Dermis lymphatic vessel endothelial cell (primary cell): ENCODE measurements at places on chromosomes 12 and 14. TPM values are rescaled to one million over a fixed set of nuclear protein-coding genes. Genes with fewer than 3 reads are reported as not detected.

GPR65 gene
- total RNA-seq: 0.09 and 0.11 TPM in 2 replicates

NGB gene
- total RNA-seq: not detected in 2 replicates

STYK1 gene
- total RNA-seq: 2.7 and 7.8 TPM in 2 replicates

KCNJ8 gene
- total RNA-seq: under 0.01 and 0.09 TPM in 2 replicates

FBXO34 gene
- total RNA-seq: 23.4 and 26.5 TPM in 2 replicates

KCNK13 gene
- total RNA-seq: not detected in 2 replicates

EFCAB11 gene
- total RNA-seq: 2.4 and 5.2 TPM in 2 replicates

CCT2 gene
- 156 and 278 TPM in 2 replicates for total RNA-seq

NAV3 gene
- total RNA-seq: 4.7 and 8.6 TPM in 2 replicates

DLK1 gene
- total RNA-seq: not detected in 2 replicates

OR11H12 gene
- total RNA-seq: not detected in 2 replicates

TSPAN9 gene
- total RNA-seq: 120 and 128 TPM in 2 replicates

CACNA1C gene
- 0.33 and 0.34 TPM in 2 replicates for total RNA-seq

HPD gene
- total RNA-seq: not detected in 2 replicates

FAM90A1 gene
- under 0.01 TPM in 1 of 2 replicates, not detected in the other for total RNA-seq

FOXG1 gene
- not detected in 2 replicates for total RNA-seq

SRRM4 gene
- not detected in 2 replicates for total RNA-seq

CLEC6A gene
- total RNA-seq: not detected in 2 replicates

RFLNA gene
- under 0.01 TPM in 1 of 2 replicates, not detected in the other for total RNA-seq

PLD4 gene
- total RNA-seq: 0.09 TPM in 1 of 2 replicates, not detected in the other

CCNT1 gene
- total RNA-seq: 18.1 and 24.0 TPM in 2 replicates

ACSM4 gene
- not detected in 2 replicates for total RNA-seq

TCL1A gene
- not detected in 2 replicates for total RNA-seq

SRGAP1 gene
- 2.1 and 5.9 TPM in 2 replicates for total RNA-seq

AMDHD1 gene
- under 0.01 TPM in 1 of 2 replicates, not detected in the other for total RNA-seq

RABGGTA gene
- total RNA-seq: 10.7 and 12.2 TPM in 2 replicates

ADAM20 gene
- total RNA-seq: 0.22 and 0.52 TPM in 2 replicates

METTL25 gene
- 15.6 and 17.0 TPM in 2 replicates for total RNA-seq

TMEM233 gene
- total RNA-seq: 0.11 and 1.4 TPM in 2 replicates

LETMD1 gene
- 35.1 and 42.4 TPM in 2 replicates for total RNA-seq

BEST3 gene
- total RNA-seq: 0.11 TPM in 1 of 2 replicates, not detected in the other

NUBPL gene
- 3.6 and 5.8 TPM in 2 replicates for total RNA-seq

SLC7A7 gene
- total RNA-seq: 4.1 and 5.3 TPM in 2 replicates

LIN7A gene
- total RNA-seq: 0.09 and 0.22 TPM in 2 replicates

SPRYD3 gene
- total RNA-seq: 11.9 and 13.8 TPM in 2 replicates

KLRD1 gene
- 0.09 and 0.11 TPM in 2 replicates for total RNA-seq

DLST gene
- total RNA-seq: 37.4 and 42.5 TPM in 2 replicates

SMCO3 gene
- 1.8 and 2.1 TPM in 2 replicates for total RNA-seq

LRTM2 gene
- total RNA-seq: not detected in 2 replicates

KRT4 gene
- total RNA-seq: not detected in 2 replicates

SLC39A2 gene
- not detected in 2 replicates for total RNA-seq

POC1B gene
- total RNA-seq: 15.8 and 22.4 TPM in 2 replicates

GPR162 gene
- 0.09 and 0.22 TPM in 2 replicates for total RNA-seq

KTN1 gene
- total RNA-seq: 184 and 207 TPM in 2 replicates

RALGAPA1 gene
- total RNA-seq: 18.6 and 23.8 TPM in 2 replicates

AQP2 gene
- total RNA-seq: not detected in 2 replicates

SDSL gene
- 2.1 and 2.9 TPM in 2 replicates for total RNA-seq

KCNH3 gene
- total RNA-seq: 0.09 TPM in 1 of 2 replicates, not detected in the other

ABCC9 gene
- under 0.01 and 0.11 TPM in 2 replicates for total RNA-seq
